Sigmoid colon (tissue), 7 donors: ENCODE measurements at places on chromosomes 5 and 9. TPM values are rescaled to one million over a fixed set of nuclear protein-coding genes. Genes with fewer than 3 reads are reported as not detected.

MYMK gene
- total RNA-seq = not detected

DNA sequence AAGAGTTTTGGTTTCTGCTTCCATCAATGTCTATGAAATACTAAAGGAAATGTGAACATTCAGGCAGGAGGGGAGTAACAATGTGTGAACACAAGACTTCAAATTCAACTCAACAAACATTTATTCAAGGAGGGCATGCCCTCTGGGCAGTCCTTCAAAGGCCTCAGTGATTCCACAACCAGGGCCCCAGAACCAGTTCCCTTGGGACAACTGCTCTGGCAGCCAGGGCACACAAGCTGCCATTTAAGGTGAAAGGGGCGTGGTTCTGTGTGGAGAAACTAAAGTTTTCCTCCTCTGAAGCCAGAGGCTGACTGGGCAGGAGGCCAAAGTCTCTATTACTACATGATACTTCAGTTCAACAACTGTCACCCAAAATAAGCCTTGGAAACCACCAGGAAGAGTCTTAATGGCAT lies 3.2 kb downstream of the RBM18 start:
- peak; percentile 84 for DNase-seq

DNA sequence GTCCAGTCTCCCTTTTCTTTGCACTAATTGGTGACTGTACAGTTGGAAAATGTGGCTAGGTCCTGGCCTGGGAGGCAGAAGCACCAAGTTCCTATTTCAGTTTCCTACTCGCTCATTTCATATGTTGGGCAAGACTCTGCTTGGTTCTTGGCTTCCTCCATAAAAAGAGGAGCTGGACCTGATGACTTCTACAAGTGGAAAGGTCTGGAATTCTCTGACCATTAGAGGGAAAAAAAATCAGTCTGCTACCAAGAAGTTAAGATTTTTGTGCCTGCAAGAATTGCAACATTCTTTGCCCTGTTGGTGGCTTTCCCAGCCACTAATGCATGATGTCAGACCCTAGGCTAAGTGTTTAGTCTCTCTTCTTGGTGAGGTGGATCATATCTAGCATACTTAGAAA lies 91.5 kb downstream of the WDR41 start:
- DNase-seq = no peak

DNA sequence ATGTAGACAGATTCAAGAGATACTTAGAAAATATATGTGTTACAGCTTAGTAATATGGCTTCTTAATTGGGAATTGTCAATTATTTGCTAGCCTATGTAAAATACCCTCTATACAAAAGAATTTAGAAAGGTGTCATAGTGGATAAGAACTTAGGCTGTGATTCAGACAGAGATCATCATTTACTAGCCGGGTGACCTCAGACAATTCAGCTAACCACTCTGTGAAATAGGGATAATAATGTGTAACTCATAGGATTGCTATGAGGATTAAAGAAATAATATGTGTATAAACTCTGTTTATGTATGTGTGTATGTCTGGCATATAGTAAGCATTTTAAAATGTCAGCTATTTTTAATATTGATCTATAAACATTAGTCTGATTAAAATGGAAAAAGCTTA lies 5.9 kb upstream of the LARS1 start:
- no peak for DNase-seq

- DNase-seq = no peak
These were observed 504.5 kb upstream of the ITGA1 start for GRCh38 chr5:52283221-52283620.

- DNase-seq = no peak
These were observed 213.5 kb downstream of the GLIS3 start for GRCh38 chr9:4086119-4087090.

- no peak for DNase-seq
These were observed 22.4 kb downstream of the LYRM7 start for GRCh38 chr5:131193106-131193505.

- no peak for DNase-seq
These were observed 59.6 kb upstream of the ZNF608 start for GRCh38 chr5:124806026-124806372.

DNA sequence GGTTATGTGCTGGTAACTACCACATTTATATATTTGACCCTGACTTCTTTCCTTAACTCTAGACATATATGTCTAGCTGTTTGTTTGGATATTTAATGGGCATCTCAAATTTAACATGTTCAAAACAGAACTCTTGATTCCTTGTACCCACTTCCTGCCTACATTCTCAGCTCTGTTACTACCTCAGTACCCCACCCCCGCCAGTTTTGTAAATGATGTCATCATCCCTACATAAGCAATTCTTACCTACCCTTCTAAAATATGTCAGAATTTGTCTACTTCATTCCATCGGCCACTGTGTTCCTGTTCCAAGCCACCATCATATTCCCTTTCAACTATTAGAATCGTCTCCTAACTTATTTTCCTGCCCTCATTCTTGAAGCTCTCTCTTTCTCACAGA lies 4.8 kb downstream of the RAD50 start:
- no peak for DNase-seq

DNA sequence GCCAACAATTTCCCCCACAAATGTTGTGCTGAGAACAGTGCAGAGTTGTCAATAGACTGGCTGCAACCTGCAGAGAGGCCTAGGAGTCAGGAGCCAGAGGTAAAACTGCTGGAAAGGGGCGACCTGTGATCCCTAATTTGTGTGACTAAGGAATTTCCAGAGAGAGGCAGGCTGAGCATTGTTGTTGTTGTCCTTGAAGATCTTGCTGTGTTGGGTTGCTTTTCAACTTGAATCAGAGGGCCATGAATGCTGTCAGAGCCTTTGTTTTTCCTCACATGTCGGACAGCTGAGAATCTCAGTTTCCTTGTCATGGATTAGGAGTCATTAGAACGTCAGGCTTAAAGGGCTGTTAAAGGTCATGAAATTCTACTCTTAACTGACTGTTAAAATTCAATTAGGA lies 134.6 kb upstream of the ASTN2 start:
- DNase-seq = no peak

DNA sequence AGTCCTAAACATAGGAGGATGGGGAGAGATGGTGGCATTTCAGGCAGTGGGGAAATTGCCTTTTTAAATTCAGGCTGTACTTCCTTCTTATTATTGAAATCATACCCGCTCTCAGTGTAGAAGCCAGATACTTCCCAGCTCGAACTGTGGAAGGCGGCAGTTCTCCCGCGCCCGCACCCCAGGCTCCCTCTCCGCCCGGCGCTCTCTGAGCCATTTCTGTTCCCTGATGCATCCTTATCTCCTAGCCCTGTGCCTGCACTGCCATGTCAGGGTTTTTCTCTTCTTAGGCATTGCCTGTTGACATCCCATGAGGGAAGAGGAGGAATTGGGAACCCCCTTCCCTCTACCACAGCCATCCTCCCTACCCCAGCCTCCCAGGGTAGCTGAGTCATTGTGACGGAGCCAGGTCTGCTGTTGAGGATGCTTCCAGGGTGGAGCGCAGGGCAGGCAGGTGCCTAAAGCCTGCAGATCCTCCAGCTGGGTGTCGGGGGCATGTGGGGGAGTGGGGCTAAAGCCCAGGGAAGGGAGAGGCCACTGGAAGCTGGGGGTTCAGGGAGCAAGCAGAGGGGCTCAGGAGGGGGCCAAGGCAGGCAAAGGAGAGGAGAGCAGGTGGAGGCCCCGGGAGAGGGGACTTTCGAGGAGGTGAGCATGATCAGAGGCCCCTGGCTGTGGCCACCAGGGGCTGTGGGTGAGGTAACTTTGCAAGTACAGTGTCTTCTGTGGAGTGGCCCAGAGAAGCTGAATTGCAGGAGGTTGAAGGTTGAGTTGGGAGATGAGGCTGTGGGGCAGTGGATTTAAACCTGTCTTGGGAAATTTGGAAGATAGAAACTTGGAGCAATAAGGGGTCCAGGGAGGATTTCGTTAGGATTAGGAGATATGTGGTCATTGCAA lies 16.2 kb downstream of the LAMC3 start:
- DNase-seq = no peak

DNA sequence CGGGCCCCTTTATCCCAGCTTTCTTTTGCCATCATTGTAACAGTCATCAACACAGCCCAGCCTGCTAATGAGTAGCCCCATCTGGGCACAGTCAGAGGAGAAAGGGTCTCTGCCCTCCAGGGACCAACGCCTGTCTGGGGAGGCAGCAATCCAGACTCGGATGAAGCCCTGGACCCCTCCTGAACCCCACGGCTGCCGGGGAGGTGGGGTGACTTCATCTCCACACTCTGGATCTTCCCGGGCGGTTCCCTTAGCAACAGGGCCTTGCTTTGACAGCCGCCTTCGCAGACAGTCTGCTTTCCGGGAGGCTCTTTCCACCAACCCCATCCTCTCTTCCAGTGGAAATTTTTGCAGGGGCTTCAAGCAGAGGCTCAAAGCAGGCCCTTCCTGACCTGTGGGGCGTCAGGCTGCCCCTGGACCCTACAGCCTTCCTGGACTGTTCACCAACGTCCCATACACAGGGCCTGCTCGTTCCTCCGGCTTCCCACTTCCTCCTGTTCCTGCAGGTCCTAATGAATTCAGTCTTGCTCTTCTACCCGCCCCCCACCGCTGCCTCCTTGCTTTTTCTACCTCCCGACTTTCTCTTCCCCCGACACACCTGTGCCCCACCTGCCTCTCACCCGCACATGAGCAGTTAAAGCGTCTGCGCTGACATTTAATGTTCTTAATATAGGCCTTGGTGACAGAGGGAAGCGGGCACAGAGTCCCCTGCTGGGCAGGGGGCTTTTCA lies 161.7 kb upstream of the MVB12B start:
- no peak for DNase-seq

- DNase-seq = no peak
These were observed 89.7 kb upstream of the CDKN2B start for GRCh38 chr9:22098643-22099332.

GRCh38 chr5:114473541-114473940 lies 111.7 kb downstream of the KCNN2 start:
- DNase-seq = peak; percentile 74

DNA sequence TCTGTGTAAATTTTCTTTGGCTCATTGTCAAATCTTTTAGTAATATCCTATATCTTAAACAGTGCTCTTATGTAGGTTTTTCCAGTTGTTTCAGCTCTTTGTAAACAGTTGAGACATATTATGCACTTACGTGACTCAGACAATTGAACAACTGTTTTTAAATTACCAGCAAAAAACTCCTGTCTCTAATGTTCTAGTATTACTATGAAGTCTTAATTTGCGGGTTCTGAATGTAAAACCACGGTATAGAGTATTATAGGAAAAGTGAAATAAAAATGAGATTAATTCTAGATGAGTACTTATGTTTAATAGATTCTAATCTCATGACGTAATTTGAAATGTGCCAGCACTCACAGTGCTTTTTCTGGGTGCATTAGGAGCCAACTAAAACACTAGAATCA lies 136.0 kb downstream of the GDNF start:
- DNase-seq = no peak

GRCh38 chr9:120375316-120375715 lies 204.7 kb downstream of the CDK5RAP2 start:
- no peak for DNase-seq

DNA sequence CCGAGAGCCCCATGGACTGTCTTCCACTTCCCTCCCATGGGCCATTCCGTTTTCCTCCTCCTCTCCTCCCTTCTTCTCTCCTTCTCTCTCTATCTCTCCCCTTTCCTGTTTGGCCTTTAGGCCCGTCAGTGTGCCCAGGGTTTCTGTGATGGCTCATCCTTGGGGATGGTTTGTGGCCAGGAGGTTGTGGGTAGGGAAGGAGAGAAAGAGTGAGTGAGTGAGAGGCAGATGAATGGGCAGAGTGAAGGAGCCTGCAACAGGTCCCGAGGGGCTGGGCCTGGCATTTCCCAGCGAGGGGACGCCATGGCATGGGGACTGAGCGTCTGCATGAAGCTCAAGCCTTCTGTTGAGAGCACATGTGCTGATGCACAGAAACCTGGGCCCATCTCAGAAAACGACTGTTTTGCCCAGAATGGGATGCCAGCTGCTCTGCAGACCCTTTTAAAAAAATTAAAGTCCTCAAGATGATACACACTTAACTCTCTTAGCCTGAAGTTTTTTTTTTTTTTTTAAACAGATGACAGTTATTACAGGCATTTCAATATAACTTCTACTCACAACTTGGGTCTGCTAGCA lies 69.1 kb downstream of the PRRT1B start:
- no peak for DNase-seq

PCDHGB3 gene
- total RNA-seq = 6.1 TPM

- DNase-seq = no peak
These were observed 297.7 kb upstream of the NUDT12 start for GRCh38 chr5:103860327-103860726.

TAS2R1 gene
- not detected for total RNA-seq

DNA sequence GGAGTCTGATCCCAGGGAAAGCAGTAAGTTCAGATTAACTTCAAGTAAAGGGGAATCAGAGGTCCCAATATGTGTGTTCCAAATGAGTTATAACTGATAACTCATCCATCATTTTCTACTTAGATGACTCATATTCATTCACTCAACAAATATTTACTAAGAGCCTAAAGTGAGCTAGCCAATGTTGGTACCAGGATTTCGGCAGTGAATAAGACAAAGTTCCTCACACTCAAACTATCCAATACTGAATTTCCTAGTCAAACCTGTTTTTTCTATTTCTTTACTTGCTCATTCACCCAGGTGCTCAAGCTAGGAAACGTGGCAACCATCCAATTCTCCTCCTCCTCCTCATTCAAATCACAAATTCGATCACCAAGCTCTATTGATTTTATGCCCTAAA lies 25.8 kb downstream of the FBXW2 start:
- DNase-seq = no peak

DNA sequence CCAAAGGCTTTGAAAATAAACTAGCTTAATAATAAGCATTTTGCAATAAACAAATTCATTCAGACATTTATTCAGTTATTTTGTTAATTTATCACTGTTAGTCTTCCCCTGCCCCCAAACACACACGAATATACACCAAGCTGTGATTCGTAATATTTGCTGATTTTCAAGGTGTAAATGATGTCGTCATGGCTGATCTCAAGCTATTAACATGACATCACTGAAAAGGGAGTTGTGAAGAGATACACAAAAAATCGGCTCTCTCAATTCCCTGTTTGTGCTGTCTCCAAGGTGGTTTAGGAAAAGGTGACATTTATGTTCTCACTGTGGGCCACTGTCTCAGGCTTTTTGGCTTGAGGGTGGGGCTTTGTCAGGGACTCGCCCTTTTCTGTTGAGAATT lies 413.3 kb downstream of the CDH9 start:
- DNase-seq = no peak

ADAMTSL1 gene
- total RNA-seq = 9.3 TPM

DNA sequence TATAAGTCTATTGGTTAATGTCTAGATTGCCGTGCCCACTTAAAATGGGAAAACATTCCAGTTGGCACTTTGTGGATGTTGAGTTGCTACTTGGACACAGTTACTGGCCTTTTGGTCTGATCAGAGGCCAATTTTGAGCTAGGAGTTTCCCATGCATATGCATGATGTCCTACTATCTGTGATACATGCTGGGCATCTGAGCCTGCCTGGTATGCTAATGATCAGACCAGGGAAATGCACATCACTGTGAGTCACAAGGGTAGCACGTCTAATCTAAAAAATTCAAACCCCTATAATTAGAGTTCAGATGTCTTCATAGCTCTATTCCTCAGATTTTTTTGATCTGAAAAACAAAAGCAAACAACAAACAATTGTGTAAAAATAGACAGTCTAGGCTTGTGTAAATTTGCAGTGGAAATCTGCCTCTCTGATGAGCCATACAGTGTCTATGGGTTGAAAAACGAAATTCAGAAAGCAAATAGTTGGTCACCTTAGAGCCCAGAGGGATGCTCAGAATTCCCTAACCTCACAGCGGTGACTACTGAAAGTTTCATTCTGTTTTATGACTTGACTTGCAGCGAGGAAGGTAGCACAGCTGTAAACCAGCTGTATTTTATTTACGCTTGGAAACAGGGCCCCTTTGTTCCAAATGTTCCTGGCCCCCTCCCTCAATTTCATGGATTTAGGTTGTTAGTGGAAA lies 37.3 kb downstream of the PALM2AKAP2 start:
- DNase-seq = no peak

OR2K2 gene
- total RNA-seq = not detected

- no peak for DNase-seq
These were observed 375.8 kb downstream of the GADD45G start for GRCh38 chr9:89980600-89980999.
